ENCODE measurements at places on chromosomes 6 and 20.

GRCh38 chr6:85670573-85670972 is 27.9 kb upstream of the SYNCRIP start:
- no peak for DNase-seq

DNA sequence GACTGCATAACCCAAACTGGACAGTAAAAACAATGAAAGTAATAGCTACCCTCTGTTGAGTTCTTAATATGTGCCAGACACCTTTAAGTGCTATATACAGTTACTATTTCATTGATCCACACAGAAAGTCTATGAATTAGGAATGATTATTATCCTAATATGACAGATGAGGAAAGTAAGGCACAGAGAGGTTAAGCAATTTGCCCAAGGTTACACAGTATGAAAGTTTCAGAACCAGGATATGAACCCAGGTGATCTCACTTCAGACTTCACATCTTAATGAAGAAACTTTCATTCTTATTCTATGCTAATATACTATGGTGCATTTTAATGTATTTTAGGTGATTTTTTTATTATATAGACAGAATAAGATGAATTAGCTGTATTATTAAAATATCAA is 40.6 kb upstream of the RIPPLY2 start:
- no peak for DNase-seq

DNA sequence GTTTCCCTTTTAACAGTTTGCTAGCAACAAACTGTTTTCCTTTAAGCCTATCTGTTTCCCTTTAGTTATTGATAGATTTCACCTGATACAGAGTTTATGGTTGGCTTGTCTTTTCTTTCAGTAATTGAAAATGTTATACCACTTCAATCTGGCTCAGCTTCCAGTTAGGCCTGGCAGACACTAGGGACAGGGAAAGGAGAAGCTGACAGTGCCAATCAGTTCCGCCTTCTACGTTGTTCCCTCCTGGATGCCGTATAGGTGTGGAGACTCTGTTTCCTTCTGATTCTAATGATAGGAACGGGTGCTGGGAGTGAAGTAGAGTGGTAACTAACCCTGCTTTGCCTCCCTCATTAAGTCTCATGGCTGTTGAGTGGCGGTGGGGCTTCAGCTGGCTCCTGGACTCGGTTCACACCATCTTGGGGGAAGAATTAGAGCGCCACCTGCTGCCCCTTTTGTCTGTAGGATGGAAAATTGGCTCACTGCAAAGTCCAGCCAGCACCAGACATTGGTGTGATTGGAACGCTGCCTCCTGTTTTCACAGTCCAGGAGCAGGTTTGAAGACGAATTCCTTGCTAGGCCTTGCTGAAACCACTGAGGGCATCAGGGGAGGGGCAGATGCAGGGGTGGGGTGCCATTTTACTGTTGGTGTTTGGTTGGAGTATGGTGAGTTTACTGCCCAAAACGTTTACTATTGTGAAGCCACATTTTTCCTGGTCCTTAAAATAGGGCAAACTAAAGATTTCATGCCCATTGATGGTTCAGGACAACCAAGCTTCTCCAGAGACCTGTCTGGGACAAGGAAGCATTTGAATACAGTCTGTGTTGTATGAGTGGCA is 1729.5 kb downstream of the GRIK2 start:
- DNase-seq = no peak

DNA sequence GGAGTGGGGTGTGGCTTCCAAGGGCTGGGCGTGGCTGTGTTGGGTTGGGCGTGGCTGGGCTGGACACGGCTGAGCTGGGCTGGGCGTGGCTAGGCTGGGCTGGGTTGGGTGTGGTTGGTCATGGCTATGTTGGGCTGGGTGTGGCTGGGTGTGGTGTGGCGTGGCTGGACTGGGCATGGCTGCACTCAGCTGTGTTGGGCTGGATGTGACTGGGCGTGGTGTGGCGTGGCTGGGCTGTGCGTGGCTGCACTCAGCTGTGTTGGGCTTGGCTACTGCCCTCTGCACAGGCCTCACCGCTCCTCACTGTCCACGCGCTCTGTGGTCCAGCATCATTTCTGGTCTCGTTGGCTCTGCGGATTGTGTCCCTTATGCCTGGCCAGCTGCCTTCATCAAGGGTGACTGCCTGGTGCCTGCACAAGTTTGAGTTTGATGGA is 43.5 kb upstream of the SLCO4A1 start:
- DNase-seq = no peak

Data from omental fat pad (tissue), 4 donors.